ENCODE measurements at places on chromosomes 5 and 9.
A peak's percentile ranks its signal among the peaks of the same experiment; 100 is the strongest.

DNA sequence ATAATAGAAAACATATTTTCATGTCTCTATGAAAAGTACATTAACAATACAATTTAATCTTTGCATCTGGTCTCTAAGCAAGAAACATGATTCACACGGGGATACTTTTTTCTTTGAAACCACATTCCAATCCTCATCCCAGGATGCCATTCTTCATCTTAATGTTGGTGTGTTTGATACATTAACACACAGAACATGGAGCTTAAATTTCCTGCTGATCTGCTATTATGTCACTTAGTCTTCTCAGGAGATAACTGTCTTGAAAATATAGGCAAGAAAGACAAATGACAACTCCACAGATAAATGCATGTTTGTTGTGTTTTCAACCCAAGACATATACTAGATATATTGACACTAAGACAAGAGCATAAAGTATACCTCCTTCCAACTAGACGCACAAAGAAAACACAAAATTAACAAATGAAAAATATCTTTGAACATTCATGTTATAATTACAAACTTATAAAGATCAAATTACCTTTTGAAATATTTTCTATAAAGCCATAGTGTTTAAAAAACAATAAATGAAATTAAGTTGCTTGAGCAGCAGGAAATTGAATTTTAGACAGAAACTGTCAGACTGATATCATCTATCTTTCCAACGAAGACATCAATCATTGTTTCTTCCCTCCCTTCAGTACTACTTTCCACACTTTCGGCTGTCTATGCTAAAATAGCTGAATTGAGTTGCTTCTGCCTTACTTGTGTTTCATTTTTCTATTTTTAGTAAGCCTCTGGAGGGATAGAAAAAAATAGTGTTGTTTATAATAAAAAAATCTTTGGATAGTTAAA lies 1676.7 kb upstream of the CDH9 start:
- no peak for DNase-seq

DNA sequence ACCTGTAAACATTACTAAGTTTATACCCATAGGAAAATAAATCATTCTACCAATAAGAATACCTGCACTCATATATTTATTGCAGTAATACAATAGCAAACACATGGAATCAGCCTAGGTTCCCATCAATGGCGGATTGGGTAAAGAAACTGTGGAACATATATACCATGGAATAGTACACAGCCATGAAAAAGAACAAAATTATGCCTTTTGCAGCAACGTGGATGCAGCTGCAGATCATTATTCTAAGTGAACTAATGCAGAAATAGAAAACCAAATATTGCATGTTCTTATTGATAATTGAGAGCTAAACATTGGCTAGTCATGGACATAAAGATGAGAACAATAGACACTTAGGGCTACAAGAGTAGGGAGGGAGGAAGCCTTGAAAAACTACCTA lies 667.4 kb upstream of the WWC1 start:
- DNase-seq, result no peak

DNA sequence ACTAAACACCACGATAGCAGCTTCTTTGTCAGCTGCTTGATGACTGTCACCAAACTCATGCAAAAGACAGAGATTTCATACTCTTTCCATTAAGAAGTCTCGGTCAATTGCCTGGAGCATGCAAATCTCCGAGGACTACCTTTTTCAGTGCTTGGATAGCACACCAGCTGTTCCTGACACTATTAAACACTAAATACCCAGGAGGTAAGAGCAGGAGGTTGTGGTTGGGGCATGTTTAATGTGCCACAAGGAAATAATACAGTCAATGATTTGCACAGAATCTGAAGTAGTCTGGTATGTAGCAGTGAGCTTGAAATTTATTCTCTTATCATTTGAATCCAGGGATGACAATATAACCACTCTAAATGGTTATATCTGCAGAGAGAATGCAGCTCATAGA lies 996.2 kb downstream of the CDH12 start:
- DNase-seq, result no peak

DNA sequence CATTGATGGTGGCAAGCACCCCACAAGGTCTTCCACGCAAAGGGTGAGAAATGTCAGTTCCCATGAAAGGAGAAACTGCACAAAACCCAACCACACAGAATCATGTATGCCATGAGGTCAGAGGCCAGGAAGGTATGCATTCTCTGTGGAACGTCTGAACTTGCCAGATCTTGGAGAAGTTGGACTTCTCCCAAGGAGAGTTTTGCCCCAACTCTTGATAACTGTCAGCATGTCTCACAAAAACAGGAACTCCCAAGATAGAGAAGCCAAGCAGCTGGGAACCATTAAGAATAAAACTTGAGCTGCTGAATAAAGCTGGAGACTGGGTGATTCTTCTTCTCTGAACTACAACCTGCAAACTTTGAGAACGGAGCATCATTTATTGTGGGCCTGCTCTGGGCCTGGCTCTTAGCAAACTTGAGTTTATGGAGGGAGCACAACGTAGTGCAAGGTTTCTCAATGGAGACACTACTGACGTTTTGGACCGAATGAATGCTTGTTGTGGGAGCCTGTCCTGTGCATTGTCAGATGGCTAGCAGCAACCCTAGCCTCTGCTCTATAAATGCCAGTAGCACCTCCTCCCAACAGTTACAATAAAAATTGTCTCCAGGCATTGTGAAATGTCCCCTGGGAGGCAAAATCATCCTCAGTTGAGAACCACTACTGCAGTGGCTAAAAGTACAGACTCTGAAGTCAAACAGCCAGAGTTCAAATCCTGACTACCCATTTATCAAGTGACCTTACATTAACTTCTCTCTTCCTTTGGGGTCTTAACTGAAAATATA lies 193.5 kb downstream of the ACTL7B start:
- DNase-seq, result no peak

- DNase-seq, result peak; percentile 11
Measured at GRCh38 chr9:126587187-126588185, 26.2 kb upstream of the LMX1B start.

GRCh38 chr5:83374547-83374946 lies 97.0 kb upstream of the VCAN start:
- no peak for DNase-seq

DNA sequence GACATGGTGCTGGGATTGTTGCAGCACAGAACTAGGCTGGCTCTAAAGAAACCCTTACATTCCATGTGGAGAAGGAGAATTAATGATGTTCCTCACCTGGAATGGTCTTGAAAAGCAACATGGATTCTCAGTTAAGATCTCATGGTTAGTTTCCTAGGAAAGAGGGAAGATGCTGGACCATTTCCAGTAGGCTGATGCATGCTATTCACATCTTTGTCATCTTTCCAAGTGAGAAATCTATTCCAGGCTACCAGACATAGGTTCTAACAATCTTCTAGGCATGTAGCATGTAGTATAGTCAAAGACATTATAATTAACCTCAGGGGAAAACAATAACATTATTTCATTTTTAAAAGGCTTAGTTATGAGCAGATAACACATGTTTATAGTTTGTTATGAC lies 44.3 kb downstream of the TMEM252 start:
- DNase-seq, result no peak

DNA sequence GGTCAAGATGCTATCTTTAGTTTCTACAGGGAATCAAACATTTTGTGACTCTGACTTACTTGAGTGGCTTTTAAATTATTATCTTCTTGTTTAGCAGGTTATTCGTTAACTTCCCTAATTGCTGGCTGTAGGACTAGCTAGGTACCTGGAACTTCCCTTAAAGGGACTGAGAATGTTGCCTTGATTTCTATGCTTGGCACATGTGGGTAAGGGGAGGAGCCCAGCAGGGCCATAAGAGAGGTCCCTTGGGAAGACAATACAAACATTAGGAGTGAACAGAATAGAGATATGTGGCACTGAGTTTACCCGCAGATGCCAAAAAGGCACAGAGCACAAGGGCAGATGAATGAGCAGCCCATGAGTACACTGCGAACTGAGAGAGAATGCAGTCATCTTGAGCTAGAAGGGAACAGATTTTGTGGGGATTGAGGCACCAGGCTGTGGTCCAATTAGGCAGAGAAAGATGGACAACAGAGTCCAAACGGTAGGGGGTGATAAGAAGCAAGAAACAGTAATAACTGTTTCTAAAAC lies 9.8 kb downstream of the CKMT2 start:
- DNase-seq, result no peak

GRCh38 chr9:94938384-94938783 lies 211.9 kb downstream of the AOPEP start:
- DNase-seq, result no peak

DNA sequence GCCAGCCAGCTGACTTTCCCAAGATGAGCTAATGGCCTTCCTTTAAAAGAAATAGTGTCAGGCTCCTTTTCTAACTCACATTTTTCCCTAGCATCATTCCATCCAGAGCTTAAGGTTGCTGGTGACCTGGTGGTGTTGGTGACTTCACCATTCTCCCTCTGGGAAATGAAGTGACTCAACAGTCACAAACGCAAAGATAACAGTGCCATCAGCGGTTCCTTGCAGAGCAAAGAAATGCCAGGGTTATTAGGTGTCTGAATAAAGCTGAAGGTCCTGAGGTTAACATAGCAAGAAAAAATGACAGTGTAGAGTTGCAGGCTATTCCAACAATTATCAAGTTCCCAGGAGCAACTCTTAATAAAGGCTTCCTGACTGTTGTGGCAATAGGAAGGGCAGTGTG lies 111.8 kb upstream of the SLC44A1 start:
- DNase-seq, result no peak

DNA sequence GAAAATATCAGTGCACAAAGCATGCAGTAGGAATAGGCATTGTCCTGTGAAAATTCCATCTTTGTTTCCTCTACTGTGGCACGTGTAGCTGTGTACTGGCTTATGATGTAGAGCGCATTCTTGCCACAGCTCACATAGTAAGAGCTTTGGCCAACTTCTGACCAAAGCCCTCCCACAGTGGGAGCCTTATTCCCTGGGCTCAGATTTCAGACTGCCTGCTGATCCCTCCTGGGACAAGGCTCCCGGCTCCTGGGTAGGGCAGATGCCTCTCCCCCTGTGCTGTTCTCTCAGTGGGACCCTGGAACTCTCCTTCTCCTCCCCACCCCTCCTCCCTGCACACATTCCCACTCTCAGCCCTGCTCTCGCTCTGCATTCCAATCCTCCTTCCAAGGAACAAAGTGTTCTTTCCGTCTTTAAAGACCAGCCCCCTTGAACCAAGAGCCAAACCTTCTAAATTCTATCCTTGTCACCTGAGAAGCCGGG lies 17.5 kb downstream of the LCP2 start:
- DNase-seq, result no peak

GRCh38 chr5:61347080-61347479 lies 15.0 kb downstream of the ZSWIM6 start:
- DNase-seq, result no peak

GRCh38 chr5:177327539-177328522 lies 16.1 kb upstream of the MXD3 start:
- no peak for DNase-seq

- no peak for DNase-seq
Measured at GRCh38 chr9:135049460-135049859, 38.0 kb upstream of the OLFM1 start.

DNA sequence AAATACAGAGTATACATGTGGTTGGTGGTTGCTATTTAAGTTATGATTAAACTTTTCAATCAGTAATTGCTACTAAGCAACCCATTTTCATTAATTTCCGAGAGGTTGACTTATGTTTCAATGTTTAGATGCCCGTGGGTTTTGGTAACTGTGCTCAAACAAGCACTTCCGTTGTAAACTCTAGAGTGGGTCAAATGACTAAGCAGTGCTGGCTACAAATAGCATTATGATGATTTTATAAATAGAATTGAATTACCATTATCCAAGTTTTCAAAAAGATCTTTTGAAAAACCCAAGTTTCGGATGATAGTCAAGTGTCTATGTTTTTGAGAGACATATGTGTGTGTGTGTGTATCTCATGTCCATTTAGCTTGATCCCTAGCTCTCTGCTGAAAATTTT lies 2369.4 kb upstream of the ACO1 start:
- DNase-seq, result no peak

DNA sequence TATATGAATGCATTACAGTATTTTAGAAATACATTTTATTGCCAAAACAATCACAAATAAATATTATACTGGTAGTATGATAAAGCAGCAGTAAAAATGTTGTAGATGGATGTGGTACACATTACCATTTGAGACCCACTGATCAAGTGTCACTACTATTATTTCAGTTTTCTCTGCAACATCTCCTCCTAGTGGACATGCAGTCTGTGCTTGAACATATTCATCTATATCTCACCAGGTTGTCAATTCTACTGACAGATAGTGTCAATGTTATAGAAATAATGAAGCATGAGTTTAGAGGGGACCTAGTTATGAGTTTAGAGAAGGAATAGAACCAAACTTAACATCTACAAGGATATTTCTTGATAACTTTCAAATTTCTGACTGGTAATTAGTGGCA lies 39.2 kb upstream of the ELOVL7 start:
- peak; percentile 69 for DNase-seq

DNA sequence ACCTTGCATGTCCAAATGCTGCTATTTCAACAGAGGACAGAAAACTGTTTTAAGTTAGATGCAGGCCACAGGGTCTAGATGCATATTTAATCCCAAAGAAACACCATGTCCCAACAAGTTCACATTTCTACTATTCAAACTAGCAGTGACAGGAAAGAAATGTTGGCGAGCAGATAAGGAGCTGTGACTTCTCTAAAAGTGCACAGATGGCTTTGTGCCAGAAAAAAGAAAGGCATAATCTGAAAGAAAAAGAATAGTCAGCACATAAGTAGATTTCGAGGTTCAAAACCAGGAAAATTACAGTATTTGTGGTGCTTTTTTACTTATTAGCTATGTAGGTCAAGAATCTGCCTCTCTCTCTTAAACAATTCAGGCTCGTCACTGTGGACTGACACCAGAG lies 178.3 kb downstream of the DNAH5 start:
- DNase-seq, result no peak

DNA sequence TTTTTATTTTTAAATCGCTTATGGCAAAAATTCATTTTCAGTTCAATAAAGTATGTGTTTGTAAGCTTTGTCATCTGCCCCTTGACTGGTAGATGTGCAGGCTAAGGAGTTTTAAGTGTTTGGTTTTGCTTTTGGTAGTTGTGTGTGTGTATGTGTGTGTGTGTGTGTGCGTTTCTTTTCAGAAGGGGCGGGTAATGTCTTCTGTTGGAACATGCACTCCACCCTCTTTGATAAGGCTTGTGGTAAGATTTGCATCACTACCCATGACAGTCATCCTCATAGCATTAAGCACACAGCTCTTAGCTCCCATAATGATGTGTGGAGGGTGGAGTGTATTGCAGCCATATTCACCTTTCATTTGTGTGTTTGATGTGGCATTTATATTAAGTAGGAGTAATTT lies 92.1 kb upstream of the FSD1L start:
- DNase-seq, result peak; percentile 46

DNA sequence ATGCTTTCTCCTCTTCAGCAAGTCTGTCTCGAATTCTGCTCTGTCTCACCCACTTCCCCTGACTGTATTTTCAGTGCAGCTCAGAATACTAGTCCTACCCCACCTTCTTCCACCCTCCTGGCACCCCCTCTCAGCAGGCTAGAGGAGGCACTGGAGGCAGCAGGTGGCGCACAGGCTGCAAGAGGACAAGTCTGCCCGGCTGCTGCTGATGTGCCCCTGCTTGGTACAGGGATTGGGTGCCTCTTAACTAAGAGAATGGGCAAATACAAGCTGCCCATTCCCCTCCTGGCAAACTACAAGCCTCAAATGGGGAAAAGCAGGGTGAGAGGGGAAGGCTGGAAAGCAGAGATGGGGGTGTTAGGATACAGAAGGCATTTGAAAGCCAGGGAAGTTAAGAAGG lies 5.1 kb downstream of the TLN1 start:
- no peak for DNase-seq

GRCh38 chr5:36096486-36096885 lies 29.8 kb upstream of the UGT3A2 start:
- no peak for DNase-seq

- DNase-seq, result no peak
Measured at GRCh38 chr5:172129256-172129910, 58.6 kb downstream of the STK10 start.

GRCh38 chr5:113061846-113062780 lies 85.5 kb downstream of the DCP2 start:
- DNase-seq, result no peak
